ENCODE measurements at places on chromosomes 3 and 15.

DNA sequence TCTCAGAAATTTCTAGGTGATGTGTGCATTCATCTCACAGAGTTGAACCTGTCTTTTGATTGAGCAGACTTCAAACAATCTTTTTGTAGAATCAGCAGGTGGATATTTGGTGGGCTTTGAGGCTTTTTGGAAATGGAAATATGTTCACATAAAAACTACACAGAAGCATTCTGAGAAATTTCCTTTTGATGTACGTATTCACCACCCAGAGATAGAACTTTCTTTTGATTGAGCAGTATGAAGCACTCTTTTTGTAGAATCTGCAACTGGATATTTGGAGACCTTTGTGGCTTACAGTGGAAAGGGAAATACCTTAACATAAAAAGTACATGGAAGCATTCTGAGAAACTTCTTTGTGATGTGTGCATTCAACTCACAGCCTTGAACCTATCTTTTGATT lies 3515.0 kb downstream of the GOLGA6L6 start:
- DNase-seq = no peak

GRCh38 chr3:16079519-16079918 lies 95.0 kb upstream of the GALNT15 start:
- no peak for DNase-seq

- no peak for DNase-seq
Measured at GRCh38 chr15:25022233-25022632, 67.4 kb downstream of the SNRPN start.

- no peak for DNase-seq
Measured at GRCh38 chr15:78085928-78086327, 6.4 kb upstream of the SH2D7 start.

GRCh38 chr15:87634361-87634760 lies 622.2 kb downstream of the NTRK3 start:
- no peak for DNase-seq

DNA sequence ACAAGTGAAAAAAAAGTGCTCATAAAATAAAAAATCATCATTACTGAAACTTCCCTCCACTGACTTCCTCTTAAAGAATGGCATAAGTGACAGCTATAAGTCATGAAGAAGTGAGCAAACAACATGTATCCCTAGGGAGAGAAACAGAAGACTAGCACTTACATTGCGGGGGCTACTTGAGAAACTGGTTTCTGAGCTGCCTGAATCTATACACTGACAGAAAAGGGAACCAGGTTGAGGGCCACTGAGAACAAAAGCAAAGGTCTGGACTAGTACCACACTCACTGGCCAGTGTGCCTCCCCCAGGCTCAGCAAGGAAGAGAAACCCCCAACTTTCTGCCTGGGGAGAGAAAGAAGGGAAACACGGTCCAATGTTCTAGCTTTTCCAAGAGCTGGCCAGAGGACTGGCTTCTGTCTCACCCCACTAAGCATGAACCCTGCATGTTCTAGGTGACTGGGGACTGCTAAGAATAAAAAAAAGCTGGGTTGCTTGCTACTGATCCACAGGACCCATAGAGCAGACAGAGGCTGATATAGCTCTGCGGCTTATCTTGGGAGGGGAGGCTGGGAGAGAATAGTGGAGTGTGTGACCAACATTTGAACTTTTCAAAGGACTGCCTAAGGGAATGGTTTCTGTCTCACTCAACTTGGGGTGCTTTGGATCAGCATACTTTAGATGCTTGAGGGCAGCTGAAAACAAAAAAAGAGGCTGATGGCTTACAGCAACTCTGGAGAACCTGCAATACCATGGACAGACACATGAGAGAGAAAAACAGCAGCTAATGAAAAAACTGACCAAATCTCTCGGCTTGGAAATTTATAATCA lies 8.1 kb downstream of the RAD18 start:
- DNase-seq = no peak

GRCh38 chr3:42265059-42265991 lies 660 bp downstream of the CCK start:
- no peak for DNase-seq

DNA sequence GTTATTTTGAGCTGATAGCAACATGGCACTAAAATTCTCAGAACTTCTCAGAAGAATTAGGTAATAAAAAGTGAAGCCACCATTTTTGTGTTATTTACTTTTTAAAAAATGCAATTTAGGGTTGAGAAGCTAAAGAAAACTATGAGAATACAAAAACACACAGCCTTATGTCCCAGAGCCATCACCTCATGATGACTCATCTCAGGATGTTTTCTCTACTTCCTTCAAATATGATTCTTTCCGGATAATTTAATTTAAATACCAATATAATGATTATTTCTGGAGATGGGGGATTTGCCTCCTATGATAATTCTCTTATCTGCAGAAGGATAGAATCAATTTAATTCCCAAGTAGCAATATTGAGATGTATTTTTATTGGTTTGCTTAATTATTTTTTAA lies 105.6 kb upstream of the BFSP2 start:
- no peak for DNase-seq

GRCh38 chr3:114078126-114078525 lies 21.6 kb downstream of the QTRT2 start:
- DNase-seq = no peak

GRCh38 chr15:58458076-58458475 lies 26.3 kb downstream of the LIPC start:
- no peak for DNase-seq

GRCh38 chr15:63605036-63605435 lies 7.8 kb downstream of the FBXL22 start:
- DNase-seq = no peak

DNA sequence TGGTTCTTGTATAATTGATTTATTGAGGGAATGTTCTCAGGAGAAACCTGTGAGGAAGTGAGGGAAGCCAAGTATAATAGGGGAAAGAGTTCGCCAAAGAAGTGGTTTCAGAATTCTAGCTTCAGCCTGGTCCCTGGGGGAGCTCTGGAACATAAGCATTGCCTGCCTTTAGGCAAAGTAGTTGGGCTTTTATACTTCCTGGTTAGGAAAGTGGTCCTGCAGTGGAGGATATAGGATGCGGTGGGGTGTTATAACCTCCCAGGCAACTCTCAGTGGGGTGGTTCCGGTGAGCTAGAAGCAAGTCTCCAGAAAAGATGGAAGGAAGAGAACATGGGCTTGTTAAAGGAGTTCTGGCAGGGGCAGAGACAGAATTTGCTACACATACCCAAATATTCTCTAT lies 22.7 kb upstream of the RBMS3 start:
- DNase-seq = no peak

DNA sequence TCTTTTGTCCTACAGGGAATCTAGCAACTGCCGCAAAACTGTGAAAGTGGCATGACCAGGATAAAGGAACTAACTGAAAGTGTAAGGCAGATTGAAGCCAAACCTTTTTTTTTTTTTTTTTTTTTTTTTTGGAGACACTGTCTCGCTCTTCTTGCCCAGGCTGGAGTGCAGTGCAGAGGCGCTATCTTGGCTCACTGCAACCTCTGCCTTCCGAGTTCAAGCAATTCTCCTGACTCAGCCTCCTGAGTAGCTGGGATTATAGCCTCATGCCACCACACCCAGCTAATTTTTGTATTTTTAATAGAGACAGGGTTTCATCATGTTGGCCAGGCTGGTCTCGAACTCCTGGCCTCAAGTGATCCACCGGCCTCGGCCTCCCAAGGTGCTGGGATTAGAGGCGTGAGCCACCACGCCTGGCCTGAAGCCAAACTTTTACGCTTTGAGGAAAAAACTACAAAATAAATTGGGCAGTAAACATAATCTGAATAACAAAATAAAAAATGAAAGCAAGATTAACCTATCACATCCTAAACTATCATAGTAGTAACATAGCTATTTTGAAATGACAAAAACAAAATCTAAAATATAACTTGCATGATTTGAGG lies 9.7 kb downstream of the SLTM start:
- no peak for DNase-seq

DNA sequence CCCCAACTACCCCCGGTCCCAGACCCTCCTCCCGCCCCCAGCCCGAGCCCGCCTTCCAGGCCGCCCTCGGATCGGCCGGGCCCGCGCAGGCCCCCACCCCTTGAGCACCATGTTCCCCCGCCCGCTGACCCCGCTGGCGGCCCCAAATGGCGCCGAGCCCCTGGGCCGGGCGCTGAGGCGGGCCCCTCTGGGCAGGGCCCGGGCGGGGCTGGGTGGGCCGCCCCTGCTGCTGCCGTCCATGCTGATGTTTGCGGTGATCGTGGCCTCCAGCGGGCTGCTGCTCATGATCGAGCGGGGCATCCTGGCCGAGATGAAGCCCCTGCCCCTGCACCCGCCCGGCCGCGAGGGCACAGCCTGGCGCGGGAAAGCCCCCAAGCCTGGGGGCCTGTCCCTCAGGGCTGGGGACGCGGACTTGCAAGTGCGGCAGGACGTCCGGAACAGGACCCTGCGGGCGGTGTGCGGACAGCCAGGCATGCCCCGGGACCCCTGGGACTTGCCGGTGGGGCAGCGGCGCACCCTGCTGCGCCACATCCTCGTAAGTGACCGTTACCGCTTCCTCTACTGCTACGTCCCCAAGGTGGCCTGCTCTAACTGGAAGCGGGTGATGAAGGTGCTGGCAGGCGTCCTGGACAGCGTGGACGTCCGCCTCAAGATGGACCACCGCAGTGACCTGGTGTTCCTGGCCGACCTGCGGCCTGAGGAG lies 472 bp downstream of the CHST14 start:
- DNase-seq = peak; percentile 63

DNA sequence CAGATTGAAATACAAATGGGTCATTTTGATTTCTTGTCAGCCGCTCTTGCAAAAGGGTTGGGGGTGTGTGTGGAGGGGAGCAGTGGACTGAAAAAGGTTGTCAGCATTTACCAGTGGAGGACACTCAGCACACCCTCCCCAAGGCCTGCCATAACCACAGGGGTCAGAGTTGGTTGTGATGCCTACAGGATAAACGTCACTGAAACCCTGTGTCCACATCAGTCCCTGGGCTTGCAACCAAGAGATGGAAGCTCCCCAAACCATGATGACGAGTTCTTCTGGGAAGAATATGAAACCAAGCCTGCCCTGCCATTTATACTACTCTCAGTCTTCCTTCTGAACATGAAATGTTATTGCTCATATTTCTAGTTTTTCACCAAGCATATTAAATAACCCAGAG lies 54.0 kb upstream of the UMPS start:
- DNase-seq = no peak

GRCh38 chr3:182704926-182705325 lies 88.4 kb upstream of the ATP11B start:
- DNase-seq = no peak

GRCh38 chr3:43910750-43911149 lies 220.0 kb downstream of the ABHD5 start:
- DNase-seq = no peak

DNA sequence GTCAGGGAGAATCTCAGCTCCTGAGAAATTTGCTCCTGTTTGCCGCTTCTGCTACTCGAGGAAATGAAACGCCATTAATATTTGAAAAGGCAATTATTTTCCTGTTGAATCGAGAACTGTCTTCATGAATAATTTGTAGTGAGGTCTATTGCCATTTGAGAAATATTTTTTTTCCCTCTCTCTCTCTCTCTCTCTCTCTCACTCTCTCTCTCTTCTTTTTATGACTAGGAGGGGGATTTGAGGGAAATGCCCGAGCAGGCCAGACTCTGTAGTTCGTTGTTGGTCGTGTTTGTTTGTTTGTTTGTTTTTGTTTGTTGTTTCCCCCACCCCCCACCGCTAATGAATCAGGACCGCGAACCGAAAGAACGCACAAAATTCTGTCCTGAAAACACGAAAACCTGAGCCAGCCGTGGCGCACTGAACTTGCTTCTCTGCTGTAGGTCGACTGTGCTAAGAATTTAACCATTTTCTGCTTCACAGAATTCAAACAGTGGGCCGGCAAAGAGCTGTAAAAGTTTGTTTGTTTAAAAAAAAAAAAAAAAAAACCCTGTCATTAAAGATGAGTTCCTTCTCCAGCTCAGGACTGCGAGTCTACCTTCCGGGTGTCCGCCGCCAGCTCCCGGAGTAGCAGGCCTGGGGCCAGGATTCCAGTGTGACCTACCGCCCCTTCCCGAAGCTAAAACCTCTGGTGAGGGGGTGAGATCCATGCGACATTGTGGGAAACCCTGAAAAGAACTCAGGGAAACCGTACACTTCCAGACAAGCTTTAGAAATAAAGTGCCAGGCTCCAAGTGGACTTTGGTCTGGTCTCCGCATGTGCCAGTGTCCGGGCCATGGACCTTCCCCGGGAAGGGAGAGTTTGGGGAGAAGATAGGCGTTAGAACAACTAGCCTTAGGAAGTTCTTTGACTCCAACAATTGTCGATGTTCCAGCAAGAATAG lies 12.1 kb downstream of the ZIC4 start:
- no peak for DNase-seq

- no peak for DNase-seq
Measured at GRCh38 chr15:26571346-26571745, 201.5 kb downstream of the GABRB3 start.

DNA sequence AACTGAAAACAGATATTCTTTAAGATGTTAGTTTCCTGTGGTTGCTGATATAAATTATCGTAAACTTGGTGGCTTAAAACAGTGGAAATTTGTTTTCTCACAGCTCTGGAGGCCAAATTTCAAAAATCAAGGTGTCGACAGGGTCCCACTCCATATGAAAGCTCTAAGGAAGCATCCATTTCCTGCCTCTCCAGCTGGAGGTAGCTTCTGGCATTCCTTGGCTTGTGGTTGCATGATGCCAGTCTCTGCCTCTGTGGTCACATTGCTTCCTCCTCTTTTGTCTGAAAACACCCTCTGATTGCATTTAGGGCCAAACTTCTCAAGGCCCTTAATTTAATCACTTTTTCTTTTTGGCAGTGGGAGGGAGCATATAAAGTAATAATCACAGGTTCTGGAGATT lies 96.8 kb downstream of the PPM1L start:
- no peak for DNase-seq

- DNase-seq = peak; percentile 31
Measured at GRCh38 chr3:42803414-42804105, 730 bp downstream of the HIGD1A start.

DNA sequence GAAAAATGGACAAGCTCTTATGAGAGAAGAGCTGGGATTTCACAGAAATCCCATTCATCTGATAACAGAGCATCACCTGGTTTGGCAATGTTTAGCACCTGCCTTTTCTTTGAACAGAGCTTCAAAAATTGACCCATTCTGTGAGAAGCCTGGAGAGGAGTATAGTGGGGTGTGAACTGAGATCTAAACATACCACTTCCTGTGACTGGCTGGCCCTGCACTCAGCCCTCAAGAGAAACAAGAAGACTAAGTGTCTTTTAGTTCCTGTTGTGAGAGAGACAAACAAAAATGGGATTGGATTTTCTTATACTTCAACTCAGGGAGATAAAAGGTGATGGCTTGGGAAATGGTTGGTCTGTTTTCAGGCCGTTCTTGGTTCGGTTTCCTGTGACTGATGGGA lies 1060.2 kb downstream of the ROBO1 start:
- no peak for DNase-seq

GRCh38 chr3:75338342-75338741 lies 325.8 kb upstream of the FRG2C start:
- no peak for DNase-seq

Measured in activated T-cell treated with anti-CD3 and anti-CD28 coated beads, Interleukin-2, amount 50 U/mL, for 24 hours (primary cell).